ENCODE measurements at places on chromosomes 5 and 9.

DNA sequence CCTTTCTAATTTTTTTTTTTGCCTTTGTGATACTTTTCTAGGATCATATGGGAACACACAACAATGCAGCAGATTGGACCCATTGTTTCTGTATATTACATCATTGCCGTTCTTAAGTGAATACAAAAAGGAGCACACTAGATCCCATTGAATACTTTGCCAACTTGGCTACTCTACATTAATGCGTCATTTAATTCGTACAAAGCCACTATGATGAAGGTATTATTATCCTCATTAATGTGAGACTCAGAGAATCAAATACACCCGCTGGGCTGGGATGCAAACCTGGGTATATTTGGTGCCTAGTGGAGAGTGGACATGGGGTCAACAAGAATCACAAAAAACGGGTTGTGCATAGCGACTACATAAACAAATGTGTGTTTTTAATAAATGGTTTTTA lies 31.9 kb downstream of the OR2K2 start:
- no peak for DNase-seq

- no peak for DNase-seq
Observed at GRCh38 chr5:108311682-108312081, 70.2 kb downstream of the FBXL17 start.

- DNase-seq = no peak
Observed at GRCh38 chr9:133979921-133980863, 11.9 kb downstream of the VAV2 start.

DNA sequence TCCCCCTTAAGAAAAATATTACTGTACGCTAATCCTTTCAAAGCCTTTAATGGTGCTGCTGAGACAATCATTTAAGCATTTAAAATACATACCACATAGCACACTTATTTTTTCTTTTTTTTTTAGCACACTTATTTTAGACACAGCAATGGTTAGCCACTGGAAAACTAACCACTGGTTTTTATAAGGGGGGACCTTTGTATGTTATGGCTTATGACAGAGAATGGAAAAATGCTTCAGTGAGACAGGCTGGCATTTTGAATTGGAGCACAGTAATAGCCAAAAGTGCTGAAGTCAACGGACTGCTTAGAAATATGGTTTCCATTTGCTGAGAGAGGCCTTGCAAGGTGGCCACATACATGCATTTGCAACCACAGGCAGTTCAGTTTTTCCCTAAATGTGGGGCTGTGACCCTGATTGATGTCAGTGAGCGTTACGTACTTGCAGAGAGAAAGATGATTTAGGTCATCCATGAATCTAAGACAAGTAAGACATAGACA lies 28.5 kb downstream of the AOPEP start:
- no peak for DNase-seq

- DNase-seq = no peak
Observed at GRCh38 chr9:72952914-72953313, at the start of gene ALDH1A1. TSS of gene ALDH1A1 (minus strand) at chr9:72953053. CDS start at chr9:72953000, 53 bp downstream.

DNA sequence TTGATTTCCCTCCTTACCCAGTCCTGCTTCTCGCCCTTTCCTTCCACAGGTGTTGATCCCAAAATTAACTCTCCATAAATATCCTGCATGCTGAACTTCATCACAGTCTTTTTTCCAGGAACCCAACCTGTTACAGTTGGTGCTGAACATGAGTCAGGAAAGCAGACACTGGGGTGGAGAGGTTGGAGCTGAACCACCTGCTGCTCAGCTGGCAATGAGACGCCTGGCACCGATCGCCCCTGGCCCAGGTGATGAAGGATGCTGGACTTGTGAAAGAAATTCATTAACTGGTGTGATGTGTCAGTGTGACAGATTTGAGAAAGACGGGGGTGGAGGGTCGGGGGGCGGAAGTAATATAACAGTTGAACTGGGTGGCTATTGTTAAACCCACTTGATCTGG lies 30.6 kb downstream of the CPLX2 start:
- no peak for DNase-seq

- DNase-seq = no peak
Observed at GRCh38 chr9:107732781-107733522, 243.4 kb upstream of the KLF4 start.

DNA sequence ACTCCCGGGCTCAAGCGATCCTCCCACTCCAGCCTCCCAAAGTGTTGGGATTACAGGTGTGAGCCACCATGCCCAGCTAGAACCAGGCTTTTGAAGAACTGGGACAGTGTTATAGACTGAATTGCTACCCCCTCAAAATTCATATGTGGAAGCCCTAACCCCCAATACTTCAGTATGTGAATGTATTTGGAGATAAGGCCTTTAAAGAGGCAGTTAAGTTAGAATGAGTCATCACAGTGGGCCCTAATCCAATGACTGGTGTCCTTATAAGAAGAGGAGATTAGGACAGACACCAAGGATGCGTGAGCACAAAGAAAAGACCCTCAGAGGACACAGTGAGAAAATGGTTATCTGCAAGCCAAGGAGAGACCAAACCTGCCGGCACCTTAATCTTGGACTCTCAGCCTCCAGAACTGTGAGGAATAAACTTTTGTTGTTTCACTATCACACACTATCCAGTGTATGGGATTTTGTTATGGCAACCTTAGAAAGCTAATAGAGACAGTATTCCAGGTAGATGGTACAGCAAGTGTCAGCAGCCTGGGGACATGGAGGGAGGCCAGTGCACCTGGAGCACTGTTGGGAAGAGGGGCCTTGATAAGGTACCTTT lies 31.4 kb upstream of the ERGIC1 start:
- DNase-seq = no peak

- DNase-seq = no peak
Observed at GRCh38 chr9:5085993-5086392, 99.4 kb downstream of the INSL6 start.

DNA sequence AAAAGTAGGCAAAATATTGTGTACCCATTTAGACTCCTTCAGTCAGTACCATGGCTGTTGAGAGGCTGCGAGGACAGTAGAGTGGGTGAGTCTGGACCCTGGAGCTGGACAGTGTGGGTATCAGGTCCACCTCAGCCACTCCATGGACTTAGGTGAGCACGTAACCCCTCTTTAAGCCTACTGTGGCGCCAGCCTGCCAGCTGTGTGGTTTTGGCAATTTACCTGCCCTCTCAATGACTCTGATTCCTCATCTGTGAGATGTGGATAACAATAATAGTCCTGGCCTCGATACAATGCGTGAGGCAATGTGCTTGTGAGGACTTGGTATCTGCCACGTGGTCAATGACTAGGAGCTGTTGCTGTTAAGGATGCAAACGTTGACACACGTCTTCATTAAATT lies 17.9 kb downstream of the SLC1A3 start:
- DNase-seq = no peak

DNA sequence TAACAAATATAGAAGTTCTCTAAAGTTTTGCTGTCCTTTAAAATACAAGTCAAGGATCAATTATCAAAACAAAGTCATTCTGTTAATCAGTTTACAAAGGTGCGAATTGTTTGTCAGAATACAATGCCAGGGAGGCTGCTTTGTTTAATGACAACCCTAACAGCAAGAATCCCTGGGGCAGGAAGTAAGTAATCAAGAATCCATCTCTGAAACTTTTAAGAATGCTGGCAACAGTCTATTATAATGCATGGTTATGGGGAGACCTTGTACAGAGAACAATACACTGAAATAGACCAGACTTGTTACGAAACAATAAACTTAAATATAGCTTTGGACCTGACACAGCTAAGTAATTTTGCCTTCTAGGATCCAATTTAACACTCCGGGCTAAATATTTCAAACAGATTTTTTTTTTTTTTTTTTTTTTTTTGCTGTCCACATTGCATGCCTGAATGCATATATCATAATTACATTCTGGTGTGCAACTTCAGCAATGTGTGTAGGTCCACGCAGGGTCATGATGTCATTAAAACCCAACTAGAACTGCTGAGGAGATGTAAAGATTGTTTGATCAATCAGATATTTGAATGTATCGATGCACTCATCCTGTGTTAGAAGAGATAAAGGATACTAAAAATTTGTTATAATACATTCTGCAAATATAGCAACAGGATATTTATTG lies 421.3 kb downstream of the CETN3 start:
- no peak for DNase-seq

GRCh38 chr9:125931211-125931610 lies 184.0 kb downstream of the PBX3 start:
- DNase-seq = no peak

- DNase-seq = no peak
Observed at GRCh38 chr5:141857226-141857625, 21.0 kb downstream of the PCDH1 start.

GRCh38 chr5:152472083-152472482 lies 67.0 kb upstream of the NMUR2 start:
- no peak for DNase-seq

- no peak for DNase-seq
Observed at GRCh38 chr5:139569270-139569955, 8.3 kb downstream of the UBE2D2 start.

DNA sequence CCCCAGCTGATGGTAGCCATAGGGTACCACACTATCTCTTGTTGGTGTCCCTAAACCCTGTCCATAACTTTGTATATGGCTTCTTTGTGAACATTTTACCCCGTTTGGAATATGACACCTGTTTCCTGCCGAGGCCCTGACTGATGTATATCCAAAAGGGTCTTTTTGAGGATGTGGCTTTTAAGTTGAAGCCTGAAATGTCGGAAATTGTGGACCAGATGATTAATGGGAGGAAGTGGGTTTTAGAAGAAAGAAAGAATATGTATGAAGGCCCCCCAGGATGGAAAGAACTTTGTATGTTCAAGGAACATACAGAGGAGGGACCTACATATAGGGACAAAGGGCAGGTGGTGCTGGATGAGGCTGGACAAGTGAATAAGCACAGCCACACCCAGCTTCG lies 16.7 kb upstream of the TNFSF8 start:
- DNase-seq = no peak

DNA sequence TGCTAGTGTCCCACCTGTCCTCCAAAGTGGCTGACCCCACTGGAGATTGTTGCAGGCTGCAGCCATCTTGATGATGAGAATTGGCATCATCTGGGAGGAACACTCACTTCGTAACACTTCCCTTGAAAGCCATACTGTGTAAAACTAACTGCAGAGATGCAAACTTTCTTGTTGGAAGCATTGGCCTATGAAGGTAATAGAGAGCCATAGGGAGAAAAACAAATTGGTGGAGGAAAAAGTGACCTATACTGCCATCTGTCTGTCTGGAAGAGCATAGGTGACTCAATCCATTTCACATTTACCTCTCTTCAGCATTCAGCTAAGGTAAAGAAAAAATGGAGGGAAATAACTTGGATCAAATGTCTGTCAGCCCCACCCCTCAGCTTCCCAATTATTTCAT lies 473.4 kb downstream of the NTRK2 start:
- no peak for DNase-seq

DNA sequence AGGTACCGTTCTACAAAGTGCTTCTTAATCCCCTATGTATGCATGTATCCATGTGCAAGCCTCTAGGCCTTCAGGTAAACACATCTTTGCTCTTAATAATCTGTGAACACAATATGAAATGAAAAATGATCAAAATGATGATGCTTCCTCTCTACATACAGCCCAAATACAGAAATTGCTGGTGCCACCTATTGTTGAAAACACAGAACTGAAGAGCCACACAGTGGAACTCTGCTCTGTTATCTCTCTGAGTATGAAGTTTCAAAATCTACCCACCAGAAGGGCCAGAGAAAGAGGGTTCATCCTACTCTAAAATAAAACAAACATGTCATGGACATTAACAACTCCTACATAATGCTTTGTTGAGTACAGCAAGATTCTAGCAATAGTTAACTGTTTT lies 71.3 kb downstream of the GLIS3 start:
- no peak for DNase-seq

DNA sequence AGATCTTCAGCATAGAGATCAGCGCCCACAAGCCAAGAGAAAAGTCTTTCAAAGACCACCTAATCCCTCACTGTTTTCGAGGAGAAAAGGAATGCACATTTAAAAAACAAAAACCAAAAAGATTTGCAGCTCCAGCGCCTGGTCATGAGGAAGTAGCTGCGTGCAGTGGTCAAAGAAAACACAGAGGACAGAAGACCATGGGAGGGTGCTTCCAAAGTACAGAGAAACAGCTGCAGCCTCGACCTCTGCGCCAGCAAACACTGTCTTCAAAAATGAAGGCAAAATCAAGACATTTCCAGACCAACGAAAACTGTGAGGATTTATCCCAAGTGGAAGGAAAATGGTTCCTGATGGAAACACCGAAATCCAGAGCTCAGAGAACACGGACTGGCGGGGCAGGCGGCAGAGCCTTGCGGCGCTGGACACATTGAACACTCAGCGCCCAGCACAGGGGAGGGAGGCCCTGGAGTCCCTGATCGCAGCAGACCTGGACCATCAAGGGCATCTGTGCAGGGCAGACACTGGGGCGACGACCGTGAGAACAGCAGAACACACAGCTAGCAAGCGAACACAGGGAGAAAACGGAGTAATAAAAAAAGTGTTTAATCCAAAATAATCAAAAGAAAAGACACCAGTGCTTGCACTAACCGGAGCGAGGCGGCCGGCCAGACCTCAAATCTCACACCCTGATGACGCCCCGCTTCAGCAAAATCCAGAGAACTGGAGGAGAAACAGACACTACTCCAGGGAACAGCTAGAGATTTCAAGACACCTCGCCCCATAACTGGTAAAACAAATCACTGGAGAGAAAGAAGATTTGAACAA lies 12.6 kb upstream of the SLC12A7 start:
- no peak for DNase-seq

DNA sequence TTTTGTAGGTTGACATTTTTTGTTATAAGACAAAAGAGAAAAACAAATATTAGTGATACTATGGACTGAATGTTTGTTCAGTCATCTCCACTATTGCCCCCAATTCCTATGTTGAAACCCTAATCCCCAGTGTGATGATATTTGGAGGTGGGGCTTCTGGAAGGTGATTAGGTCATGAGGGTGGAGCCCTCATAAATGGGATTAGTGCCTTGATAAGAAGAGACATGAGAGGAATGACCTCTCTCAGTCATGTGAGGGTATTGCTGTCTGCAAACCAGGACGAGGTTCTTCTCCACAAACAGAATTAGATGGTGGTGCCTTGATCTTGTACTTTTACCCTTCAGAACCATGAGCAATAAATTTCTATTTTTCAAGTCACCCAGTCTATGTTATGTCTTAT lies 34.5 kb upstream of the KLF9 start:
- no peak for DNase-seq

GRCh38 chr5:110397281-110397680 lies 329.2 kb downstream of the TMEM232 start:
- DNase-seq = no peak

GRCh38 chr5:72284559-72285423 lies 35.2 kb downstream of the MRPS27 start:
- no peak for DNase-seq

DNA sequence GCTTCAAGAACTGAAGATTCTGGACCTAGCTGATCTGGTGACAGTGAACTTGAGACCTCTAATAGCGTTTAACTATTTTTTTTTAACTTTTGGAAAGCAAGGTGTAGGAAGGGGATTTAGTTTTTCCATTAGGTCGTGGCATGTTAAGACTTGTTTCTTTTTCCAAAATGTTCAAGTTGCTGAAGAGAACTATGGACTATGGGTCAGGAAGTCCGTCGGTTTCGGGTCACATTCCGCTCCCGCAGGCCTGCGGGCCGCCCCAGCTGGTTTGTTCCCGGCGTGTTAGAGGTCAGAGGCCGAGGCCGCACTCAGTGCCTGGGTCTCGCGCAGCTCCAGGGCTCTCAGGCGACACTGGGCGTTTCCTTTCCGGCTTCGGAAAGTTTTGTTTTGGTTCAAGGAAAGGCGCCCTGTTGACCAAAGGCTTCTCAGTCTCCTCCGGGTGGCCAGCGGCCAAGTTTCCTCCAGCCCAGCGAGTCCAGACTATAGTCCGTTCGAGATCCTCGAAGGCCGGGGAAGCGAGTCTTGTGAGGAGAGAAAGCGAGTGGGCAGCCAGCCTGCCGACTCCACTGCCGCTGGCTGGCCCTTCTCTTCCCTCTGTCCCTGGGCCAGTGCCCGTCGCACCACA lies 586 bp upstream of the FCHO2 start:
- no peak for DNase-seq
